ENCODE measurements at places on chromosomes 1 and 21.

DNA sequence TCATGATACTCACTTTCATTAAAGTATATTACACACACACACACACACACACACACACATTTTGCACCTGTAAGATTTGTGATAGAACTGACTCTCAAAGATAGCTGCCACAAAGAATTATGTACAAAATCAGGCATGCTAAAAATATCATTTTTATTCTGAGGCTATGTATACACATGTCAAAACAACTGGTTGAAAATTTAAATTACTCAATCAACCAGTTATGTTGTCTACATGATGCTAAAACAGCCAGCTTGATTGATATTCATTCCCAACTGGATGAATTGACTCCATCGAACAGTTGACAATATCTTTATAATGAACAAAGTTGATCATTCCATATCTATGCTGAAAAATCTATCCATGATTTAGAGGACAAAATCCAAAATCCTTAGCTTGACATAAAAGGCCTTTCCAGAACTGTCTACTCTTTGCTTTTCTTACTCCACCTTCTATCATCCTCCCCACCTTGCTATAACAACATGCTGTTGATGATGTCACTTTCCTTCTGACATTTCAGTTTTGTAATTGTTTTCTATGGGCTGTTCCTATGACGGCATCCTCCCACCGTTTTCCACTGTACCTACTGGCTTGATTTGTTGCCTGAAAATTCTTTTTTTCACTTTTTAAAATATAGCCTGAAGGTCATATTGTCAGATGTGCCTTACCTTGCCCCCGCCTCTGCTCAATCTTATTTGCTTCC lies 321.5 kb upstream of the OLFM3 start:
- DNase-seq: no peak

DNA sequence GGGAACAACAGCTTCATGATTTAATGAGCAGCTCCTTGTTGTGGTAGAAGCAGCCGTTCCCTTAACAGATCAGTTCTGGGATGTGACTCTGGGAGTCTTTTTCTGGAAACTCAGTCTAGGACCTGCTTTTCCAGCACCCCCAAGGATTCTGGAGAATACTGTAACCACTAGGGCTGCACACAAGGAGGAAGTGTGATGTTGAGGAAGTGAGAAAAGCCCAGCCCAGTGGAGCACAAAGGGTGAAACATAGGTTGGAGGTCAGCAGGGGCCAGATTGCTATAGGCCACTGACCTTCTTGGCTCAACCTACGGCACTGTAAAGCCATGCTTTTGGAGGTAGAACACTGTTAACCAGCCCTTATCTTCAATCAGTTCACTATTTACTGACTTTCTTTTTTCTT lies 10.1 kb upstream of the PLA2G5 start:
- DNase-seq: no peak

- no peak for DNase-seq
Measured at GRCh38 chr1:93722081-93723031, 40.7 kb upstream of the BCAR3 start.

- DNase-seq: peak; percentile 8
Measured at GRCh38 chr1:200205216-200205995, 177.9 kb downstream of the NR5A2 start.

DNA sequence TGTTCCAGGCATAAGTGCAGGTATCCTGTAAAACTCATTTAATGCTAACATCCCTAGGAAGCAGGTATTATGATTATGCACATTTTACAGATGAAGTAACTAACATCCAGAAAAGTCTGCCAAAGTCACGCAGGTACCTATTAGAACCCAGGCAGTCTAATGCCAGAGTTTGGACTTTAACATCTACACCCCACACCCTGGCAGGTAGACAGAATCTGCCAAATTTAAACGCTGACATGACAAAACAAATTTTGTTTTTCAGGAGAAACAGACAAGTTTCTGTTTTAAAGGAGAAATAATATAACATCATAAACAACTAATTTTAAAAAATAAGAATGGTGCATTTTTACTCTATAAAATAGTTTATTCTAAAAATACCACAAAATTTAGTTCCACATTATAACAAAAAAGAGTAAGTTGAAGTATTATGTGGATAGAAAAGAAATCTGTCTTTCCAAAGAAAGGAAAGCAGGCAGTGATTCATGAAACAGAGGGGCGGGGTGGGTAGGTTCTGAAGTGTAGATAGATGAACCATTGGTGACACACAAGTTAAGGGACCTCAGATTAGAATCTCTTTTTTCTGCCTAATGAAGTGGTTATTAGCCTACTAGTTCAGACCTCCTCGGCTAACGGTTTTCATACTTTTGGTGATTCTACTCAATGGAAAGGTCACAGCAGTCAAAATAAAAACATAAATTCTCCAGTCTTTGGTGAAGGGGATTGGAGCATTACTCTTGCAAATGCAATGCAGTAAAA lies 1.7 kb downstream of the ASPM start:
- peak; percentile 41 for DNase-seq

- DNase-seq: peak; percentile 56
Measured at GRCh38 chr1:156625436-156626078, 6.3 kb downstream of the HAPLN2 start.

DNA sequence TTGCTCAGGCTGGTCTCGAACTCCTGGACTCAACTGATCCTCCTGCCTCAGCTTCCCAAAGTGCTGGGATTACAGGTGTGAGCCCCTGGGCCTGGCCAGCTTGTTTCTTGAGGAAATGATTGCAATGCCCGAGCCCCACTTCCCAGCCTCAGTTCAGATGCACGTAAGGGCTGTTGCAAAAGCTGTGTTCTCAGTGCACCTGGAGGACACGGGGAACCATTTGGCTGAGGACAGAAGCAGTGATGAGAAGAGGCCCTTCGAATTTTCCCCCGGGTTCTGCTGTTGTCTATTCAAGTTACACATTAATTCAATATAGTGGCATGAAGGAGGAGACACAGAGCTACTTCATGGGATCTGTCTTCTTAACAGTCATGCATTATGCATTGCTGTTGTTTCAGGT lies 78.8 kb upstream of the WDR26 start:
- no peak for DNase-seq

DNA sequence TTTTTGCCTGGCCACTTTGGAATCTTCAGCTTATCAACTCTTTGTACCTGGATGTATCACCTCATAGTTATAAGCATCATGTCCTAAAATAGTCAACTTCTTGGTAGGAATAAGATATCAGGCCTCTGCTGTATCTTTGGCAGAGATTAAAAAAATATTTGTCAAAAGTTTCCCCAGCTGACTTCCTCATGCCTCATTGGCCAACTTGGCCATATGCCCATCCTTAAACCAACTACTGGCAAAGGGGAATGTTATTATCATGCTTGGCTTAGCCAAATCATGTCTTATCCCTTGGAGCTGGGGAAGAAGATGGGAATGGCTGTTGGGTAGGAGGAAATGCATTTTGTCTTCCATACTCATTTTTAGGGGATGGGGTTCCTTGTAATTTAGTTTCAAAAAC lies 23.4 kb downstream of the NFASC start:
- DNase-seq: no peak

Measured in choroid plexus epithelial cell (primary cell).